T-helper 1 cell (primary cell): ENCODE measurements at places on chromosomes 13 and 19.

- DNase-seq, result no peak
These were observed 4.2 kb upstream of the SYCN start for GRCh38 chr19:39208175-39208795.

DNA sequence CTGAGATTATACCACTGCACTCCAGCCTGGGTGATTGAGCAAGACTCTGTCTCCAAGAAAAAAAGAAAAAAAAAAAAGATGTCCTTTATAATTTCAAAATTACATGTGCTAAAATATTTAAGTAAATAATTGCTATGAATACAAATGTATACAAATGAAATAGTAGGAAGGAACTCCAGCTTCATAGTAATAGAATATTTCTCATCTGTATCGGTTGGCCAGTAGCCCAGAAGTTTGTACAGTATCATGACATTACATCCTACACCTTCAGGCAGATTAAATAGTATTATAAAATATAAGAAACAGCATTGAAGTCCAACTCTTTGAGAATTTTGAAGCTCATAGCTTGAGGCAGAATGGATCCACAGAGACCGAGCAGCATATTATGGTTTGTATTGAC is 36.5 kb upstream of the CLDN10 start:
- no peak for DNase-seq

DNA sequence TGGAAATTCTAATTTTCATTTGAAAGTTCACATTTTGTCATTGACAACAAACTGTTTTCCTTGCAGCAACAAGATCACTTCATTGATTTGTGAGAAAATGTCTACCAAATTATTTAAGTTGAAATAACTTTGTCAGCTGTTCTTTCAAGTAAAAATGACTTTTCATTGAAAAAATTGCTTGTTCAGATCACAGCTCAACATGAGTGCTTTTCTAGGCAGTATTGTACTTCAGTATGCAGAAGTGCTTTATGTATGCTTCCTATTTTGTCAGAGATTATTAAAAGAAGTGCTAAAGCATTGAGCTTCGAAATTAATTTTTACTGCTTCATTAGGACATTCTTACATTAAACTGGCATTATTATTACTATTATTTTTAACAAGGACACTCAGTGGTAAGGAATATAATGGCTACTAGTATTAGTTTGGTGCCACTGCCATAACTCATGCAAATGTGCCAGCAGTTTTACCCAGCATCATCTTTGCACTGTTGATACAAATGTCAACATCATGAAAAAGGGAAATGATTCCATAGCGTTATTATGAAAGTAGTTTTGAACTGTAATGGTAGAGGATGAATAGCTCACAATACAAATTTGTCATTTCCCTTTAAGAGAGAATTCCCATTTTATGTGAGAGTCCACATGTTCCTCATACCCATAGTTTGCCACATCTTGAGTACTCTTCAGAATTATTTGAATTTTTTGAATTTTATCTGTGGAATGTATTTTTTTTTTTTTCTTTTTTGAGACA is 2.6 kb downstream of the BRCA2 start:
- no peak for DNase-seq

GRCh38 chr19:3146677-3147100 is 10.9 kb downstream of the GNA15 start:
- DNase-seq, result peak; percentile 52

DNA sequence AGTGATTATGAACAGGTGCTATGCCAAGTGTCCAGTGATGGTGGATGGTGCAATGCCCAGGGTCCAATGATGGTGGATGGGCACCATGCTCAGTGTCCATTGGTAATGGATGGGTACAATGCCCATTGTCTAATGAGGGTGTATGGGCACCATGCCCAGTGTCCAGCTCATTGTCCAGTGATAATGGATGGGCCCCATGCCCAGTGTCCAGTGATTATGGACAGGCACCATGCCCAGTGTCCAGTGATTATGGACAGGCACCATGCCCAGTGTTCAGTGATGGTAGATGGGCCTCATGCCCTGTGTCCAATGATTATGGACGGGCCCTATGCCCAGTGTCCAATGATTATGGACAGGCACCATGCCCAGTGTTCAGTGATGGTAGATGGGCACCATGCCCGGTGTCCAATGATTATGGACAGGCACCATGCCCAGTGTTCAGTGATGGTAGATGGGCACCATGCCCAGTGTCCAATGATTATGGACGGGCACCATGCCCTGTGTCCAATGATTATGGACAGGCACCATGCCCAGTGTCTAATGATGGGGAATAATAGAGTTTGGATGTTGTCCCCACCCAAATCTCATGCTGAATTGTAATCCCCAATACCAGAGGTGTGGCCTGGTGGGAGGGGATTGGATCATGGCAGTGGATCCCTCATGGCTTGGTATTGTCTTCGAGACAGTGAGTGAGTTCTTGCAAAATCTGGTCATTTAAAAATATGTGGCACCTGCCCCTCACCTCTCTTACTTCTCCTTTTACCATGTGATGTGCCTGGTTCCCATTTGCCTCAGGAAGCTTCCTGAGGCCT is 87.8 kb downstream of the ANKRD10 start:
- no peak for DNase-seq

DNA sequence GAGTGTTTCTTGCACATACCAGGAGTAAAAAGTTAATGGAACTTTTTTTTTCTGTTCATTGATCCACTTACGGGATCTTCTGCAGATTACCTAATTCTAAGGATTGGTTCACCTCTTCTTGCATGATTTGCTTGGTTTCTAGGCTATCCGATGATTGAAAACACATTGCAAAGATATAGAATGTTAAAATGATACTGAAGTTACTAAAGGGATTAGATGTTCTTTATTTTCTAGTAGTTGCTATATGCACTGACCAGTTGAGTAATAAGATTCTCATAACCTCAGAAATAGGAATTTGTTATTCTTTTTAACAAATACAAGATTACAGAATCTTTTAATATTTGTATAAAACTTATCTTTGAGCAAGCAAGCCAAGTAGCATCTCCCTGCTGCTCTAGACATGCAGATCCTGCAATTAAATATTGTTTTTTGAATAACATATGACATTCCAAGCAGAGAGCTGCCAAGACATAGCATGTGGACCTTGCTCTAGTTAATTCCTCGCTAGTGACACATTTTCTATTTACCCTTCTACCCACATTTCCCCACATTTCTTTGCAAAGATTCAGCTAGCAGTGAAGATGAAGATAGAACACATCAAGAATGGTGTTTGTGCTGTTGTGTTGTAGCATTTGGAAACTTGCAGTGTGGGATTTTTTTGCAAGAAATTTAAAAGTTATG is 51.7 kb upstream of the RNF113B start:
- DNase-seq, result no peak

GRCh38 chr13:43223216-43223615 is 199.8 kb downstream of the DNAJC15 start:
- DNase-seq, result no peak

DNA sequence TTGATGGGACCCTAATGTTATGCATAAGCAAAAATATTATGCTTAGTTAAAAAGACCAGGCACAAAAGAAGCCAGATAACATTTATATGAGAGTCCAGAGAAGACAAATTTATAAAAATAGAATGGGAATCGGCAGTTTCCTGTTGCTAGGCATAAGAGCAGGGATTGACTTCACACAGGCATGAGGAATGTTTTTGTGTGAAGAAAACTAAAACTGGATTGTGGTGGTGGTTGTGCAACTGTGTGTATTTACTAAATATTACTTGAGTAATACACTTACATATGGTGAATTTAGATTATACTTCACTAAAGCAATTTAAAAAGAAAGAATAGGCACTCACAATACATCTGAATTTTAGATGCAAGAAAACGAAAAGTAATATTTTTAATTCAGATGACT is 108.3 kb downstream of the SLITRK1 start:
- DNase-seq, result no peak
